ENCODE measurements at places on chromosomes 13 and 19. TPM values are rescaled to one million over a fixed set of nuclear protein-coding genes. Genes with fewer than 3 reads are reported as not detected.

GRCh38 chr13:60944016-60944415 lies 471.6 kb downstream of the PCDH20 start:
- DNase-seq, result peak; percentile 47

- no peak for DNase-seq
Observed at GRCh38 chr13:114013952-114014629, 40.2 kb upstream of the C13orf46 start.

- DNase-seq, result no peak
Observed at GRCh38 chr13:34546344-34547250, 395.5 kb upstream of the NBEA start.

- DNase-seq, result no peak
Observed at GRCh38 chr19:33263325-33264023, 37.8 kb upstream of the SLC7A10 start.

DNA sequence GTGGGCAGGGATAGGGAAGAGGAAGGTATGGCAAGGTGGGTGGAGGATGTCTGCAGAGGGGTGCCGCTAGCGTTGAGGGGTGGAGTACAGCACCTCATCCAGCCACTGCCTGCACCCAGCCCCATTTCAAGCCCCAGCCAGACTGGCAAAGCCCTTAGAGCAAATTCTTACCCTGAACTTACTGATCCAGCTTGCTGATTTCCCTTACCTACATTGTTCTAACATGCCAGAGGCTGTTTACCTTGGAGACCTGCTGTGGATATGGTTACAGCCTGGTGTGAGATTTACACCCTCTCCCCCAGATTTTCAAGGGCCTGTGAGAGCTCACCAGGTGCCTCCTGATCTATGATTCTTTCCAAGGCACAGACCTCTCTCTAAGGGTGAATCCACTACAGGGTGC lies 86.0 kb downstream of the ZNF726 start:
- DNase-seq, result no peak

DNA sequence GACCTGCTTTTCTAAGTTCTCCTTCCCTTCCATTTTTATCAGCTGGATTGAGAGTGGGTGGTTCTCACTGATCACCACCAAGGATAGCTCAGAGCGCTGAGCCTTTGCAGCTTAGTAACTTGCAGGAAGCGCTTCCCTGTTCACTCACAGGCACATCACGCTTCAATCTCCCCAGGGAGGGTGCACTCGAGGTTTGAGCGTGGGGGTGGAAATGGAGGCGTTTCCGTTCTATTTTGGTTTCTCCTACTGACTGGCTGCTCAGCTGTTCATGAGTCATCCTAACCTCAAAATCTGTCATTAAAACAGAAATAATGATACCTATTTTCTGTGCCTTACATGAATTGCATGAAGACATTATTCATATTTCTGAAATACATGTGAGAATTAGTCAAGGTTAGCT lies 292.1 kb downstream of the SPRY2 start:
- DNase-seq, result no peak

GRCh38 chr19:42279155-42279901 lies 10.3 kb downstream of the CIC start:
- DNase-seq, result no peak

- DNase-seq, result no peak
Observed at GRCh38 chr19:35240327-35240726, 8.5 kb upstream of the LSR start.

DNA sequence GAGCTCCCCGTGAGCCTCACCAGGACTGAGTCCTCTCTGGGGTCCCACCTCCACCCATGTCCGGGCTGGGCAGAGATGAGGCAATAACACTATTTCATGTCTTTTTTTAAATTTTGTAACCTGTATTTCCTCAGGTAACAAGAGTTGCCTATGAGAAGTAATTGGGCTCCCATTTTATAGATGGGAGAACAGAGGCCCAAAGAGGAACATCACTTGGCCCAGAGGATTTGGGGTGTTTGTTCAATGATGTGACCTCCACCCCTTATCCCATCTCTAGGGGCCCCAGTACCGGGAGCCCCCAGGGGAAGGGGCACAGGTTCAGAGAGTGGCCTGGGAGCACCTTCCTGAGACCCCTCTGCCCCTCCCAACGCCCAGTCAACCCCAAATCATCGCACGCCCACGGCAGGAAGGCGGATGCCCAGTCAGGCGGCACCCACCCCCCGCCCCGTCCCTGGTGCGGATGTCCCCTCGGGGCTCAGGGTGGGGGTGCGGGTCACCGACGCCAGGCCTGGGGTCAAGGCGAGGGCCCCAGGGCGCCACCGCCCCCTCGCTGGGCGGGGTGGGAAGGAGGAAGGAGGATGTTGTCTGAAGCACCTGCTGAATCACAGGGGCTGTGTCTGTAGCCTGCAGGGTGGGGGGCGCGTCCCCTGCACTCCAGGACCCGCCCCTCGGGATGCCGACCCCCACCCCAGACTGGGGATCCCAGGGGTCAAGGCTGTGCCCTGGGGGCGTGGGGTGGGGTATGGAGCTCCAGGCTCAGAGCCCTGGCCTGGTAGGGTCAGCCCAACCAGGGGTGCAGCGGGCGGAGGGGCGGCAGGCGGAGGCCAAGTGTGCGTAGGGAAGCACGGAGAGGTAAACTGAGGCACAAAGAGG lies 9.0 kb upstream of the CIRBP start:
- DNase-seq, result no peak

DNA sequence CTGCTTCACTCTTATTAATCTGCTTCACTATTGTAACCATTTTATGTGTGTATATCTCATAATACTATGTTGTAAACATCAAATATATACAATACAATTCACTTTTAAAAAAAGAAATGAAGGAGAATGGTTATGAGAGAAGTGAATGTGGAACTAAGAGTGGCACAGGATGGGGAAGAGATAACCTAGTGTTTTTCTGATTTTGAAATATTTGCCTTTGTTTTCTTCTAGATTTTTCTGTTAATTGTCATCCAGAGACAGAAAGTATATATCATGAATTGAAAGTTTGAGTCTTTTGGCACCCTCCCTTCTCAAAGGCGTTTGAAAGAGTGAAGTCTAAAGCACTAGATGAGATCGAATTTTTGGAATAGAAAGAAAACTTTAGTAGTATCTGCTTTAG lies 2.8 kb downstream of the DNAJC3 start:
- DNase-seq, result no peak

TEAD2 gene
- 28.0 TPM for total RNA-seq

CLEC11A gene
- 13.8 TPM for total RNA-seq

All from prostate gland (tissue), 2 donors.